ENCODE measurements at places on chromosomes 7 and 10. TPM values are rescaled to one million over a fixed set of nuclear protein-coding genes. Genes with fewer than 3 reads are reported as not detected.

MYL10 gene
- not detected for total RNA-seq

AS3MT gene
- total RNA-seq = 0.58 TPM

SMKR1 gene
- total RNA-seq = 2.2 TPM

ZNF777 gene
- total RNA-seq = 13.9 TPM

ENKUR gene
- not detected for total RNA-seq

TRIM50 gene
- not detected for total RNA-seq

ZNF107 gene
- total RNA-seq = 18.7 TPM

LBX1 gene
- not detected for total RNA-seq

WIPF3 gene
- not detected for total RNA-seq

SPDYE11 gene
- total RNA-seq = not detected

AGBL3 gene
- 4.1 TPM for total RNA-seq

SPDYE6 gene
- not detected for total RNA-seq

INMT gene
- 0.99 TPM for total RNA-seq

All from activated naive CD4-positive, alpha-beta T cell treated with anti-CD3 and anti-CD28 coated beads, Interleukin-2, amount 10 ng/mL, durations not matched to agents 5 hours and 36 hours (primary cell).